ENCODE measurements at places on chromosomes 6 and 20.
A peak's percentile ranks its signal among the peaks of the same experiment; 100 is the strongest.

DNA sequence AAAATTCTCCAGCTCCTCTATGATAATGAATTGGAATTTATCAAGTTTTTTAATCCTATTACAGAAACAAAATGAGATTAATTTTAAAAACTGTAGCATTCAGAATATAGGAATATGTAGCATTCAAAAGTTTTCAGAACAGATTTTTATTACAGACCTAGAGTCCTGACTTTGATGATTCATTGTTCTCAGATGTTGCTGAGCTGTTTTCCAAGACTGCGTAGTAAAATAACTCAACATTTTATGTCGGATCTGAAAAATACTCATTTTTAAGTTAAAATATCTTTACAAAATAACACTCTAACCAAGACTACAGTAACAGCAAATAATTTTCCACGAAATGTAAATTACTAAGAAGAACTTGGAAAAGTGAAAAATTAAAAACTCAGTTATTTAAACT is 67.1 kb downstream of the SYCP2 start:
- DNase-seq: no peak

GRCh38 chr6:163226836-163227485 is 187.6 kb upstream of the QKI start:
- DNase-seq: no peak

DNA sequence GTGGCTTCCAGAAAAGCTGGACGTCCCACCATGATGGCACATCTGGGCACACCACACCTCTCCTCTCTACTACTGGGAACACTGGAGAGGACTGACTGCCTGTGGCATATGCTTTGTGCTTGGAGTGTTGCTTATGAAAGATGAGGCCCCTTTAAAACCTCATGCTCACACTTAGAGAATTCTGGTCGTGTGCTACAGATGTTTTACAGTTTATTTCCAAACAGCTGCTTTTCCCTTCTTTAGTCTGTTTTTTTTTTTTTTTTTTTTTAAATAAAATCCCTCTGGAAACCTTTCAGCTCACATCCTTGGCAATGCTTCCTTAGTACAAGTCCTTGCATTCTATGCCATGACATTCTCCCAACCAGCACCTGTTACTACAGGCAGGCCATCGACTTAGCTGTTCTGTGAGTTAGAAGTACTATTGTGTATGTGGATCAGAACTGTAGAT is 60.3 kb downstream of the BMP6 start:
- DNase-seq: no peak

DNA sequence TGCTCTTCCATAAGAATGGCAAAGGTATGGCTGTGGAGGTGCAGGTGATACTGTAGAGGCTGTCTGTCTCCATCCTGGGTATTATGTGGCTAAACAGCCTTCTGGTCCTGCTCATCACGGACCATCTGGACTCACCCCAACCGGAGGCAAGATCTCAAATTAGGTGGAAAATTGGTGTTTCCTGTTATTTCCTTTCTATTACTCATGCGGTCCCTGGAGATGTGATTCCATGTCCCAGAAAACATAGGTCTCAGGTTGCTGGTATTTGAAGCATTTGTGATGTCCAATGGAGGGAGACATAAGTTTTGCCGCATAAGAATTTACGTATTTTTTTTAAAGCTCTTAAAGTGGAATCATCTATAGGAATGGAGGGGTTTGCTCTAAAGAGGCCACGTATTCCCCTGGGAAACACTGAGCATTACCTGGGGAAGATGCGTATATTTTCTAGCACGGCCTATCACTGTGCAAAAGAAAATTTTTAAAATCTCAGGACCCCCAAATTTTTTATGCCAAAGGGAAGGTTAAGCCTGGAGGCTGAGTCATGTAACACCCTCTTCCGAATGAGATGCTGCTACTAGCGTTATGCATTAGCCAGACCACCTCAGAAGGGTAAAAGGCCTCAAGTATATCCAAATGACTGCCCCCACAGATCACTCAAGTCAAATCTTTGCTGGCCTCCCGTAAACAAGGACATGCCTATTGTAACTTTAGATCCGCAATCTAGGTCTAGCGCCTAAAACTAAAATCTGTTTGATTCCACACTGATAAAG is 22.4 kb upstream of the PBOV1 start:
- no peak for DNase-seq

- no peak for DNase-seq
Measured at GRCh38 chr20:56601166-56601565, 27.9 kb upstream of the TFAP2C start.

GRCh38 chr6:18021166-18021850 is 33.9 kb upstream of the KIF13A start:
- no peak for DNase-seq

DNA sequence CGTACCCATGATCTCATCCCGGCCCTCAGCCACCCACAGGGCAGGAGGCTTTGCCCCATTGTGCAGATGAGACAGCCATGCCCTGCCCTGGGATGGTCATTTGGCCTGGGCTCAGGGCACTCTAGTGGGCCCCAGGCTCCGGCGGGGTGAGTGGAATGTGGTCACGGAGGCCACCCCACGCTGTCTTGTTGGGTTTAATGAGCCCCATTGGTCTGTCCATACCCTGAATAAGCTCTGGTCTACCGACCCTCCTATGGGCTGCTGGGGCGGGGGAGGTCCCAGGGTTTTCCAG is 50.6 kb downstream of the FGD2 start:
- no peak for DNase-seq

DNA sequence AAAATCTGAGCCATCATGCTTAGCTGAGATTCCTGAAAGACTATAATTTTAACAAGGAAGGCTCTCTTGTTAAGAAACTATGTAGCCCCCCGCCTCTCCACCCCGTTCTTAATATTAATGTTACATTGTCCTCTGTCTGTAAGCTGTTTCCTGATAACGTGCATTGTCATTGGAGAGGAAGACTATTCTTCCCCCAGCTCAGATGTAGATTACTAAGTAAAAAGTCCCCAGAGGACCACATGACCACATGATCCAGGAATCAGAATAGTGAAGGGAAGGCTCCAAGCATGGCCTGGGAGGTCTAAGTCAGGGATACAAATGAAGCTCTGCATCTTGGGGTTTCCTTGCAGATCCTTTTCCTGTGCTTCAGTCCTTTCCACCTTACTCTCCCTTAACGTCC is 106.4 kb downstream of the JARID2 start:
- DNase-seq: no peak

- no peak for DNase-seq
Measured at GRCh38 chr6:37204014-37204751, 34.2 kb downstream of the PIM1 start.

GRCh38 chr6:74642101-74642500 is 563.8 kb downstream of the COL12A1 start:
- DNase-seq: no peak

GRCh38 chr6:9890469-9890868 is 524.4 kb downstream of the TFAP2A start:
- no peak for DNase-seq

- no peak for DNase-seq
Measured at GRCh38 chr20:6395695-6396094, 272.9 kb upstream of the FERMT1 start.

GRCh38 chr6:97347111-97347510 is 64.1 kb upstream of the MMS22L start:
- DNase-seq: no peak

DNA sequence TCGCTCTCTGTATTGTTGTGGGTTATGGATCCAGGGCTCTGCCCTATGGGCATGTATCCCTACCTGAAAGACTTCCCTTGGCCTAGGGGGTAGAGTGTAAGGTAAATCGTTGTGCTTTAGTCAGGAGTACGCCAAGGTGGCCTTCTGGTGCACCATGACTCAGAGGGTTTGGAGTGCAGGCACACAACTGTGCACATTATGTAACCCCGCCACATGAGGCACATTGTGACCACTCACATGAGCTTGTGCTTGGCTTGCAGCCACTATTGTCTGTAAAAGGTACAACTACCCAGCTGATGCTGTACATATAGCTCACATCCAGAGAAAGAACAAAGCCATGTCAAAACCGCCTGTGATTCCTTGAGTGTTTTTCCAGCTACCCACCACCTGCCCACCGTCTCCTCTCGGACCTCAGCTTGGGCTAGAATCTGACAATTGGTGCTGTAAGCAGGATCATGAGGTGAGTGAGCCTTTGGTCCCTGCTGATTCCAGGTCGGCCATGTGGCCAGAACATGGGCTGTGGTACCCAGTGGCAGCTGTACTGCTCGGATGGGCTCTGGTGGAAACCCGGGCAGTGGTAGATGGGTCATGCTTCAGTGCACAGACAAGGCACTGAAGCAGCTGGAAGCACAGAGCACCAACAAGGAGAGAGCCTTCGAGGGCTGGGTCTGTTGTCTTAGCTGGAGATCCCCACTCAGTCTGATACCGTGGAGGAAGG is 33.8 kb downstream of the HDDC2 start:
- no peak for DNase-seq

- peak; percentile 10 for DNase-seq
Measured at GRCh38 chr6:161235776-161236633, 37.9 kb downstream of the AGPAT4 start.

- no peak for DNase-seq
Measured at GRCh38 chr20:35974256-35974655, 5.9 kb downstream of the CNBD2 start.

DNA sequence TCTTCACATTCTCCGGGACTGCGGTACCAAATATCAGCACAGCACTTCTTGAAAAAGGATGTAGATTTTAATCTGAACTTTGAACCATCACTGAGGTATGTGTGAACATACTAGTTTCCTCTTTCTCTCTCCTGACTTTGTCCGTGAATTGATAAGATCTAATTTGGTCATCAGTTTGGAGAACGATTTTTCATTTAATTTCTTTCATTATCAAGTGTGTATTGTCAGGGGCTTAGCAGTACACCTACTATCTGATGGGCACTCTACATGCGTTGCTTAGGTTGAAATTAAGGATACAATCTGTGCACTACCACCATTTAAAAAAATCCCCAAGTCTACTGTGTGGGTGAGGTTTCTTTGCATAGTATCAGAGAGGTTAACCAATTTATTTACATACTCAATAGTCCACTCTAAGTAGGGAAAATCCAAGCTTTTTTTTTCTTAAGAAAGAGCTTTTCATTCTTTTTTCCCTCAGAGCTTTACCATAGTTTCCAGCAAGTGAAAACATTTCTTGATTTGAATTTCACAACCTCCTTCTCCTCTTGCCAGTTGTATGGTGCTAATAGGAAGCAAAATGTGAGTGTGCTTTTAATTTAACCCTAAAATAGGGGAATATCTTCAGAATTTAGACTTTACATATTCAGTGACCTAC is 105.4 kb upstream of the ESR1 start:
- peak; percentile 31 for DNase-seq

GRCh38 chr20:40915756-40916155 is 112.9 kb upstream of the TOP1 start:
- DNase-seq: no peak

- no peak for DNase-seq
Measured at GRCh38 chr20:3796477-3797225, 541 bp downstream of the CDC25B start.

- DNase-seq: peak; percentile 12
Measured at GRCh38 chr6:11618533-11618932, 81.0 kb downstream of the TMEM170B start.

- peak; percentile 87 for DNase-seq
Measured at GRCh38 chr20:37527638-37528445, at the start of gene BLCAP. TSS of gene BLCAP (minus strand) at chr20:37527876. CDS start at chr20:37519174, 8,702 bp downstream.

DNA sequence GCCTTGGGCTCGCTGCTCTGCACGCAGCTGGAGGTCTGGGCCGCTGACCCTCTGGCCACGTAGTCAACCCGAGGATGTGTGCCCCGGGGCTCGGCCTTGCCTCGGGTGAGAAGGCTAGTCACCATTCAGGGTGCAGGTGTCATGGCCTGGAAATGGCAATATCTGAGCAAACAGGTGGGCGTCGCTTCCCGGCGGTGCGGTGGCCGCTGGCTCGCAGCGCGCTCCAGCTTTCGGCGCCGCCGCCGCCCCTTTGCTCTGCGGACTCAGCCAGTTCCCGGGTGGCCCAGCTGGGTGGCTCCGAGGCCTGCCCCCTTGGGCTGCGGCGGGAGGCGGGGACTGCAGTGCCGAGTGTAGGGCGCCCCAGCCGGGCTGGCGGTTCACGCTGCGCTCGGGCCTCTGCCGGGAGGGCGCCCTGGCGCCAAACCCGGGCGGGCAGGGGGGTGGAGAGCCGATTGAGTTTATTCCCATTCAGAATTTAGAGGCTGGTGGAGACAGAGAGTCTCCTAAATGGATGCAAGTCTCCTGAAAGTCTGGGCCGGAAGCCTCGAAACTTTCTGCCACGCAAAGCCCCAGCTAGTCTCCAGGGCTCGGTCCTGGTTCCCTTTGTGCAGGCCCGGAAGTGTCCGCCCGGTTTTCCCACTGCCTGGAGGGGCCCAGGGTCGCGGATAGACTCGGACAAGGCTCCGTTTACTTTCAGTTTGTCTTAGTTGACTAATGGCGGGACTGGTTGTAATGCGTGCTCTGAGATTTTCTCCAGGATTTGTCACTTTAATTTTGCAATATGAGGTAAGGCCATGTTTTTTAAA is 11.3 kb upstream of the TFAP2A start:
- no peak for DNase-seq

DNA sequence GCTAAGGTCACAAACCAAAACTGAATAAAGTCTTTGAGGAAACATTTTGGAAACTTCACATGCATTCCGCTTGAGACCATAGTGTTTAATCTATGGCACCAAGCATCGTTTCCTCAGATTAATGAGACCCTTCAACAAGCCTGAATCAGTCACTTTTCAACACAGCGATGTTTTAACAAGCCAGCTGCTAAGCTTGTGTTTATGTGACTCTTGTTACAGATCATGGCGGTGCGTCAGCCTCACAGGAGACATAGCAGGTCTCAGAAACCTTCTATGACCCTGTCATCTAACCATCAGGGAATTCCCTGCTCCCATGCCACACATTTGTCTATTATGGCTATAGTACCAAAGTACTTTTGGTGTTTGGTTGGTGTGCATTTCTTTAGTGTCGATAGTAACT is 57.2 kb downstream of the MTFR2 start:
- DNase-seq: no peak

- DNase-seq: no peak
Measured at GRCh38 chr6:30782425-30783014, 38.2 kb upstream of the IER3 start.

GRCh38 chr20:6057691-6058090 is 3.8 kb upstream of the LRRN4 start:
- no peak for DNase-seq

GRCh38 chr20:60050193-60050947 is 92.1 kb downstream of the CDH26 start:
- no peak for DNase-seq

DNA sequence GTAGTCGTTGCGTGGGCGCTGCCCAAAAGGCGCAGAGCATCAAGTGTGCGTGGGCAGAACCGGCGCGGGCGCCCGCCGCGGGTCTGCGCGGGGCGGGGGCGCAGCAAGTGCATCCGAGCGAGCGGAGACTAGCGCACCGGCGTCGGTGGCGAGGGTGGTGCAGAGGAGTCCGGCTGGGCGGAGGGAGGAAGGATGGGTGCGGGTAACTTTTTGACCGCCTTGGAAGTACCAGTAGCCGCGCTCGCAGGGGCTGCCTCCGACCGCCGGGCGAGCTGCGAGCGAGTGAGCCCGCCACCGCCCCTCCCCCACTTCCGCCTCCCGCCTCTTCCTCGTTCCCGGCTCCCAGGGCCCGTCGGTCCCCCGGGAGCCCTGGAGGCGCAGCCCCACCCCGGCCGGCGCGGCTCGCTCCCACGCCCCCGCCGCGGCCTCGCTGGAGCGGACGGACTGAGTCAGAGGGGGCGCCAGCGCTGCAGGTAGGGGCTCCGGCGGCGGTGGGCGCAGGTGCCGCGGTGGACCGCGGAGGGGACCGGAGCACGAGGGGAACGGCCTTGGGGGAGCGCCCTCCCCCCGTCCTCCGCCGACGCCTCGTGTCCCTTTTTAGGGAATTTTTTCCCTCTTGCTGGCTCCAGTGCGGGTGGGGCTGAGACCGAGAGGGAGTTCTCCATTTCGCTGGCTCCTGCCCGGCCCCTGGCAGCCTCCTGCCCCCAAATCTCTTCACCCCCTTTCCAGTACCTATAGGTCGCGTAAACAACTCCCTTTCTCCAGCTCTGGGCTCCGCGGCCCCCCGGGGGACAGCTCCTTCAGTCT is 1.6 kb upstream of the DBNDD2 start:
- DNase-seq: peak; percentile 16

Measured in activated CD4-positive, alpha-beta T cell treated with anti-CD3 and anti-CD28 coated beads, Interleukin-2, Interleukin-4, amounts not matched to agents 100 ng/mL and 50 ng/mL, durations not matched to agents 16 hours and 8 hours (primary cell).